Activated CD4-positive, alpha-beta T cell treated with anti-CD3 and anti-CD28 coated beads, Interleukin-2, amount 10 ng/mL, durations not matched to agents 7 days and 5 days (primary cell): ENCODE measurements at places on chromosomes 1 and 21. TPM values are rescaled to one million over a fixed set of nuclear protein-coding genes. Genes with fewer than 3 reads are reported as not detected.

GRCh38 chr1:151347523-151348246 lies 633 bp upstream of the RFX5 start:
- peaks cover 36% of the 10 kb centered on the region for H3K36me3 ChIP-seq
- no peak for DNase-seq
- peak overlapping the region; percentile 89 for H3K4me3 ChIP-seq

DNA sequence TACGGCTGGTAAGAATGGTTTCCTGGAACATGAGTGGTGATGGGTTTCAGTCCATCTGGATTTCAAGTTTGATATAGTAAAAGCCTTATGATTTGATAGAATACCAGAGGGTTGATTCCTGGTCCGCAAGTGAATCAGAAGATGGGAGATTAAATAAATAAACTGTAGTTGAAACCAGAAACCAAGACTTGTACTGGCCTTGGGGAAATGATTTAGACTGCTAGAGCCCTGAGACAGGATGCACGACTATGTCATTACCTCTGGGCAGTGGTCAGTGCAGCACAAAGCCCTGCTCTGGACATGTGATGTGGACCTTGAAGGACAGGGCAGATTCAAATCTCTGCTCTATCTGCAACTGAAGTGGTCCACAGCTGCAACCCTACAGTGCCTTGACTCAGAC lies 15.6 kb upstream of the FMOD start:
- H3K27ac ChIP-seq: no peak overlapping the region
- peaks cover 21% of the 10 kb centered on the region for H3K27me3 ChIP-seq
- no peaks in the 10 kb centered on the region for H3K4me1 ChIP-seq
- H3K4me3 ChIP-seq: no peak overlapping the region
- DNase-seq: no peak

DNA sequence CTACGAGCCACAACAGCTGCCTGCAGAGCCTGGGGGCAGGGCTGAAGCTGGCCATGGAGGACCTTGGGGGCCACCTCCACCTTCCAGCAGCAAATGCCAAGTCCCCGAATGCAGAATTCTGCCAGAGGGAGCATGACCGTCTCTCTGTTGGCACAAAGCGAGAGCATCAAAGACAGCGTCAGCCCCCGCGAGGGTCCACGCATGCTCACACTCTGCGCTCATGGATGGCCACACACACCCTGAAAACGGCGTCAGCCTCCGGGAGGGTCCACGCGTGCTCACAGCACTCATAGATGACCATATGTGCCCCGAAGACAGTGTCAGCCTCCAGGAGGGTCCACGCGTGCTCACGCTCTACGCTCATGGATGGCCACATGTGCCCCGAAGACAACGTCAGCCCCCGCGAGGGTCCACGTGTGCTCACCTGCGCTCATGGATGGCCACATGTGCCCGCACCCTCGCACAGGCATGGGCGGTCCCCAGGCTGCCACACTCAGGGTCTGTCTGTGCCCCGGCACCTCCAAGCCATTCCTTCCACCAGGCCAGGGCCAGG lies 46.5 kb downstream of the MORN1 start:
- no peaks in the 10 kb centered on the region for H3K36me3 ChIP-seq
- H3K27me3 ChIP-seq: no peaks in the 10 kb centered on the region
- no peak overlapping the region for H3K27ac ChIP-seq
- no peaks in the 10 kb centered on the region for H3K4me1 ChIP-seq
- no peak overlapping the region for H3K4me3 ChIP-seq
- no peak for DNase-seq

GRCh38 chr1:20893931-20894330 lies 106.8 kb upstream of the HP1BP3 start:
- no peak for DNase-seq
- no peaks in the 10 kb centered on the region for H3K27me3 ChIP-seq
- peaks cover 3% of the 10 kb centered on the region for H3K36me3 ChIP-seq
- no peak overlapping the region for H3K27ac ChIP-seq
- H3K4me3 ChIP-seq: no peak overlapping the region

DNA sequence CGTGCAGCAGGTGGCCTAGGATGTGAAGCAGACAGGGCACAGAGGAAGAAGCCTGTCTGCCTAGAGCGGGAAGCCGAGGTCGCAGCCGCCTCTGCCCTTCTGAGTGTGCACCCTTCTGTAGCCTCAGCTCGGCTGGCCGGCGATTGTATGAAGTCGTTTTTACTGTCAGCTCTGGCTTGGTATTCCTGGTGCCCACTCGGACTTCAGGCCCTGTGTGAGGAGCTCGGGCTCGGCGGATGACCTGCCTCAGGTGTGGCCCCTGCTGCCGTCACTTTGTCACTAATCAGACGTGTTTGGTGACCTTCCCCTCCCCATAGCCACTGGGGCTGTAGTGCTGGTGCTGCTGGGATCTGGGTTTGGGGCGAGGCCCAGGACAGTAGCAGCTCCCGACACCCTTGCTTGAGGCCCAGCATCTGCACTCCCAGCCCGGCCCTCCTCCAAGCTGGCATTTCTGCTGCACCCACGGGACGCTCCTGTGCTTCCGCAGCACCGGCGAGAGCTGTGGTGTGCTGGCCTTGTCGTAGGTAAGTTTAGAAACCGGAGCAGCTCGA lies 18.1 kb downstream of the SLX9 start:
- no peaks in the 10 kb centered on the region for H3K27me3 ChIP-seq
- H3K4me3 ChIP-seq: no peak overlapping the region
- H3K27ac ChIP-seq: no peak overlapping the region

- no peaks in the 10 kb centered on the region for H3K27me3 ChIP-seq
- peak overlapping the region; percentile 67 for H3K4me3 ChIP-seq
- peak; percentile 45 for DNase-seq
- peaks cover 80% of the 10 kb centered on the region for H3K4me1 ChIP-seq
- peaks cover 61% of the 10 kb centered on the region for H3K36me3 ChIP-seq
- H3K27ac ChIP-seq: peak overlapping the region; percentile 86
Observed at GRCh38 chr1:8395433-8395866, 77.5 kb downstream of the SLC45A1 start.

DNA sequence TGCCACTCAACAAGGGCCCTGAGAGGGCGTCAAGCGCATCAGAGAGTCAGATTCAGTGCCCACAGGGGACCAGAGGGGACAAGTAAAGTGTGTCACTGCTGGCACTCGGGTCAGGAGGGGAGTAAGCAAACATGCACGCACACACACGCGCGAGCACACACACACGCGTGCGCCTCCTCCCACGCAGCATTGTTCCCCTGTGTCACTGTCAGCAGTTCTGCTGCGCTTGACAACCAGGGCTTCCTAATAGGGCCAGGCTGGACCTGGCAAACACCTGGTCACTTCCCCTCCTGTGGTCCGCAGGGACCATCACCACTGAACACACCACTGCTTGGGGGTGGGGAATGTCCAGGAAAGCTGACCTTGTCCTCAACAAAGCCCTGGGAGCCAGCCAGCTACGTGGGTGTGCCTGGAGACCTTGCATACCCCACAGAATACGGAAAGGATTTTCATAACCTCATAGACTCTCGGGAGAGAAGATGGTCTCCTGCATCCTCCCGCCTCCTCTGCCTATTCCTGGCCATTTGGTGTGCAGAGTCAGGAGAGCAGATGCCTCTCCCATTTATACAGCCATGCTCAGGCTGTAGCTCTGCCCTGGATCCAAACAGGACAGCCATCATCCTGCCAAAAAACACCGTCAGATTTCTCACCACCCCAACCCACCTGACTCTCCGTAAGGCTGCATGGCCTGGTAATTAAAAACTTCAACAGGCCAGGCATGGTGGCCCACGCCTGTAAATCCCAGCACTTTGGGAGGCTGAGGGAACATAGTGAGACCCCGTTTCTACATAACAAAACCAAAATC lies 73.2 kb downstream of the SSBP3 start:
- H3K27ac ChIP-seq: no peak overlapping the region
- no peaks in the 10 kb centered on the region for H3K27me3 ChIP-seq
- no peak for DNase-seq

The TESK2 gene
- total RNA-seq: 3.5 TPM

The TINAGL1 gene
- not detected for total RNA-seq

DNA sequence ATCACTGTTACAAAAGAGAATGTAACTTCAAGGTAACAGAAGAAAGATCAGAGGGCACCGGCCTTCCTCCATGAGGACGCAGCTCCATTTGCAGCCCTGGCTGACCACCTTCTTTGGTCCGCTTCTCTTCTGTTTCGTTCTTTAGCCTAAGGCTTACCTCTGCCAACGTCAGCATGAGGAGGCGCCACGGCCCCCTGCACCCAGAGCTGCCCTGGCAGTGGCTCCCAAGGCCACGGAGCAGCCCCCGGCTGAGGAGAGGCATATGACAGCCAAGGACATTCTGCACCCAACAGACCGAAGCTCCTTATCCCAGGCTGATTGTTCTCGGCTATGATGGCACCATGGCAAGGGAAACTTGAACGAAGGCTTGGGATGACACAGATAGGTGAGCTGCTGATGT lies 250.3 kb downstream of the TOMM20 start:
- peaks cover 49% of the 10 kb centered on the region for H3K4me1 ChIP-seq
- no peaks in the 10 kb centered on the region for H3K27me3 ChIP-seq
- H3K36me3 ChIP-seq: no peaks in the 10 kb centered on the region
- H3K4me3 ChIP-seq: no peak overlapping the region

The TRIM67 gene
- total RNA-seq: not detected

The SPRR2A gene
- total RNA-seq: not detected

- H3K4me1 ChIP-seq: no peaks in the 10 kb centered on the region
- no peak for DNase-seq
- no peak overlapping the region for H3K27ac ChIP-seq
- H3K36me3 ChIP-seq: no peaks in the 10 kb centered on the region
Observed at GRCh38 chr1:69824932-69825331, 257.2 kb downstream of the LRRC7 start.

The HSF2BP gene
- 0.56 TPM for total RNA-seq

The ITLN2 gene
- total RNA-seq: not detected

GRCh38 chr1:187051618-187052232 lies 223.0 kb downstream of the PLA2G4A start:
- no peak overlapping the region for H3K4me3 ChIP-seq
- no peaks in the 10 kb centered on the region for H3K4me1 ChIP-seq
- no peaks in the 10 kb centered on the region for H3K27me3 ChIP-seq
- no peaks in the 10 kb centered on the region for H3K36me3 ChIP-seq
- H3K27ac ChIP-seq: no peak overlapping the region

GRCh38 chr1:234397732-234398131 lies 24.5 kb downstream of the COA6 start:
- peaks cover 49% of the 10 kb centered on the region for H3K4me1 ChIP-seq
- H3K27ac ChIP-seq: no peak overlapping the region
- peaks cover 37% of the 10 kb centered on the region for H3K36me3 ChIP-seq
- no peaks in the 10 kb centered on the region for H3K27me3 ChIP-seq
- H3K4me3 ChIP-seq: no peak overlapping the region
- no peak for DNase-seq

DNA sequence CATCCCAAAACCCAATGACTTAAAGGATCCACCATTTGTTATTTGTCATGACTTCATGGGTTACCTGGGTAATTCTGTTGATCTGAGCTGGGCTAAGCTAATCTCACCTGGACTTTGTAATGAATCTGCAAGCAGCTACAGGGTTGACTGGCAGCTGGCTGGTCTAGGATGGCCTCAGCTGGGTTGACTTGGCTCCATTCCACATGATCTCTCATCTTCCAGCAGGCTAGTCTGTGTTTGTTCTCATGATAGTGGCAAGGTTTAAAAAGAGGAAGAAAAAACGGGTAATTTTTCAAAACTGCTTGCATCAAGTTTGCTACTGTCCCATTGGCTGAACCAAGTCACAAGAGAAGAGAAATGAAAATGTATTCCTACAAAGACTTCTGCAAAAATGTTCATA lies 24.8 kb upstream of the ZMYM4 start:
- H3K36me3 ChIP-seq: no peaks in the 10 kb centered on the region
- no peak overlapping the region for H3K27ac ChIP-seq
- no peaks in the 10 kb centered on the region for H3K4me1 ChIP-seq
- H3K27me3 ChIP-seq: no peaks in the 10 kb centered on the region
- no peak overlapping the region for H3K4me3 ChIP-seq
